ENCODE measurements at places on chromosomes 12 and 14.

GRCh38 chr12:56521590-56522371 lies at the start of gene RBMS2:
RBMS2 (plus strand) TSS chr12:56521820; CDS start chr12:56522024, 204 bp downstream.
- H3K27ac ChIP-seq = peak within 1 kb of the TSS; percentile 94
- H3K4me1 ChIP-seq = peaks cover 67% of the 10 kb centered on the region
- no peaks in the 10 kb centered on the region for H3K27me3 ChIP-seq
- peak; percentile 91 for DNase-seq

- H3K4me1 ChIP-seq = no peaks in the 10 kb centered on the region
- peak; percentile 22 for DNase-seq
- H3K27me3 ChIP-seq = no peaks in the 10 kb centered on the region
- no peaks in the 10 kb centered on the region for H3K36me3 ChIP-seq
- H3K4me3 ChIP-seq = no peak overlapping the region
- H3K27ac ChIP-seq = no peak overlapping the region
These were observed 102.7 kb upstream of the TBX5 start for GRCh38 chr12:114508529-114509129.

- H3K4me3 ChIP-seq = peak overlapping the region; percentile 4
- peaks cover 25% of the 10 kb centered on the region for H3K4me1 ChIP-seq
- H3K27me3 ChIP-seq = no peaks in the 10 kb centered on the region
These were observed 1.1 kb downstream of the BTBD6 start for GRCh38 chr14:105249182-105250007.

DNA sequence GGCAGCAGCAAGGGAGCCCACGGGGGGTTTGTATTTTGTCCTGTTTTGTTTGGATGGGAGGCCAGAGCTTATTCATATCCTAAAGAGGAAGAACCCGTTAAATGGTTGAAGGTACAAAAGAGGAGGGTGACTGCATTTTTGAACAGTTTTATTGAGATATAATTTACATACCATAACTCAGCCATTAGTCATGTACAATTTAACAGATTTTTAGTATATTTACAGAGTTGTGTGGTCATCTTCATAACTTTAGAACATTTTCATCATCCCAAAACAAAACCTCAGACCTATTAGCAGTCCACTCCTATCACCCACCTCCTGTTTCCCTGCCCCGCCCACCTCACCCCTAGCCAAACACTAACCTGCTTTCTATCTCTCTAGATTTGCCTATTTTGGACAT lies 12.6 kb downstream of the NRDE2 start:
- peaks cover 45% of the 10 kb centered on the region for H3K36me3 ChIP-seq
- no peak for DNase-seq
- H3K27ac ChIP-seq = no peak overlapping the region
- no peak overlapping the region for H3K4me3 ChIP-seq

- H3K4me3 ChIP-seq = no peak overlapping the region
These were observed 29.8 kb downstream of the KCNA1 start for GRCh38 chr12:4939418-4940023.

- no peaks in the 10 kb centered on the region for H3K36me3 ChIP-seq
- DNase-seq = no peak
- H3K27me3 ChIP-seq = no peaks in the 10 kb centered on the region
- H3K27ac ChIP-seq = no peak overlapping the region
- peaks cover 23% of the 10 kb centered on the region for H3K4me1 ChIP-seq
- no peak overlapping the region for H3K4me3 ChIP-seq
These were observed 108.8 kb upstream of the RFLNA start for GRCh38 chr12:124185971-124186686.

DNA sequence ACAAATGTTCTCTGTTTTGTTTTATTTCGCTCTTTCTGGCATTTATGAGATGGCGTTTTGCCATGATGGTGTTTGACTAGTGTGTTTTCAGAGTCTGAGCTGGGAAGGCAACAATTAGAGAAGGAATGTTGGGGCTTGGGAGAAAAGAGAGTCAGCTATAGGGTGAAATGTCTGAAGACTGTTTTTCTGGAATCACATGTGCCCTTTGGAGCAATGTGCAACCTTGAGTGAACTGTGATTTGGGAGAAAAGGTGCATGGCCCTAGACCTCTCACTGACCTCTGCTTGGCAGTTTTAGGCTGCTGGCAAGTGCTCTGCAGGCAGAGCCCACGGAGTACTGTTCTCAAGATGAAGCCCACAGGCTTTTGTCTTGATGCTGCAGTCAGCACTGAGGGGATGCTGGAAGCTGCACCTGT lies 379.9 kb upstream of the PDE3A start:
- H3K27me3 ChIP-seq = no peaks in the 10 kb centered on the region
- H3K36me3 ChIP-seq = no peaks in the 10 kb centered on the region
- no peak overlapping the region for H3K27ac ChIP-seq
- H3K4me1 ChIP-seq = no peaks in the 10 kb centered on the region
- no peak for DNase-seq

DNA sequence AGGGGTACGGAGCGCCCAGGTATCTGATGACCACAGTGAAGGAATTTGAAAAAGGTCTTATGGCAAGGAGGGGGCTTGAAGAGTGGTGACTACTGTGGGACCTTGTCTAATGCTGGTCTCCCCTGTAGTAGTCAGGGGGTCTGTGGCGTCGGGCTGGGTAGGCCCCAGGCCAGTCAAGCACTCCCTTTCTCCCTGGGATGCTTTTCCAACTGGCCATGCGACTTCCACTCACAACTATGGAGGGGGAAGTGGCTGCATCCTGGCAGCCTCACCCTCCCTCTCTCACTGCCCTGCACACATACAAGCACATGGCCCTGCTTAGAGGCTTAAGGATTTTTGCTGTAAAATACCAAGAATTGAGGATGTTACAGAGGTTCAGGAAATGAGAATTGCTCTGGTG lies 4.1 kb downstream of the TSPAN11 start:
- H3K4me1 ChIP-seq = peaks cover 22% of the 10 kb centered on the region
- H3K27ac ChIP-seq = no peak overlapping the region
- no peak for DNase-seq
- no peak overlapping the region for H3K4me3 ChIP-seq
- H3K36me3 ChIP-seq = no peaks in the 10 kb centered on the region

- no peak overlapping the region for H3K4me3 ChIP-seq
- H3K4me1 ChIP-seq = no peaks in the 10 kb centered on the region
- H3K27ac ChIP-seq = no peak overlapping the region
- no peaks in the 10 kb centered on the region for H3K36me3 ChIP-seq
- DNase-seq = no peak
These were observed 389.6 kb downstream of the LRIG3 start for GRCh38 chr12:58530742-58531062.

All from heart right ventricle (tissue), 16 donors.